ENCODE measurements at places on chromosomes 16 and 17. TPM values are rescaled to one million over a fixed set of nuclear protein-coding genes. Genes with fewer than 3 reads are reported as not detected.

The ESRP2 gene
- total RNA-seq: 0.27 TPM

The MYO15A gene
- total RNA-seq: 0.27 TPM

The DNAAF8 gene
- total RNA-seq: 0.32 TPM

The PYY gene
- total RNA-seq: not detected

The MYOCD gene
- not detected for total RNA-seq

The TBC1D3E gene
- not detected for total RNA-seq

The ERCC4 gene
- 16.6 TPM for total RNA-seq

The EPN3 gene
- not detected for total RNA-seq
